ENCODE measurements at places on chromosomes 7 and 10. TPM values are rescaled to one million over a fixed set of nuclear protein-coding genes. Genes with fewer than 3 reads are reported as not detected.

Gene ADAMTS14
- 17.9 TPM for polyA plus RNA-seq

Gene SLC26A4
- polyA plus RNA-seq, result 0.73 TPM

Gene IPMK
- 3.3 TPM for polyA plus RNA-seq

DNA sequence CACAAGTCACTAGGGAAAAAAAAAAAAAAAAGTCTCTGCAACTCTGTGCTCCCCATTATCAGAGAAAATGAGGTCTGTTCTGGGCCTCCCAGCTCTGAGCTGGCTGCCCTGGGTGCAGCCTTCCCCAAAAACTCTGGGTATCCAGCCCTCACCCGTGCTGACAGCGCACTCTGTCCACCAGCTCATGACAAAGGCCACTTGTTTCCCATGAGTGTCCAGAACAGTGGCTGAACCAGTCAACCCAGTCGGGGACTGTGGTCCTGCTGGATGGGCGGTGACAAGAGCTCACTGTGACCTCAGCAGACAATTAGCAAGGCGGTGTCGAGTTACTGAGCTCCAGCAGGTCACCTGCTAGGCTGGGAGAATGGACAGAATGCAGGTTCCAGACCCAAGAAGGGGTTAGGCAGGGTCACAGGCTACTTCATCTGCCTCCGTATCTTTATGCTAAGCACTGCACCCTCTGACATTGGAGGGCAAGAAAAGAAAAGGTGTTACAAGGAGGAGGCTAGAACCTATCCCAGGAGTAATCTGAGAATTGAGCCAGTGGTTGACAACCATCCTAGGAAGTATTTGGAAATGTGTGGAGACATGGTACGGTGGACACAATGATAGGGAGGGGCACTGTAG, 37.2 kb downstream of the DLG5 start:
- DNase-seq, result no peak

DNA sequence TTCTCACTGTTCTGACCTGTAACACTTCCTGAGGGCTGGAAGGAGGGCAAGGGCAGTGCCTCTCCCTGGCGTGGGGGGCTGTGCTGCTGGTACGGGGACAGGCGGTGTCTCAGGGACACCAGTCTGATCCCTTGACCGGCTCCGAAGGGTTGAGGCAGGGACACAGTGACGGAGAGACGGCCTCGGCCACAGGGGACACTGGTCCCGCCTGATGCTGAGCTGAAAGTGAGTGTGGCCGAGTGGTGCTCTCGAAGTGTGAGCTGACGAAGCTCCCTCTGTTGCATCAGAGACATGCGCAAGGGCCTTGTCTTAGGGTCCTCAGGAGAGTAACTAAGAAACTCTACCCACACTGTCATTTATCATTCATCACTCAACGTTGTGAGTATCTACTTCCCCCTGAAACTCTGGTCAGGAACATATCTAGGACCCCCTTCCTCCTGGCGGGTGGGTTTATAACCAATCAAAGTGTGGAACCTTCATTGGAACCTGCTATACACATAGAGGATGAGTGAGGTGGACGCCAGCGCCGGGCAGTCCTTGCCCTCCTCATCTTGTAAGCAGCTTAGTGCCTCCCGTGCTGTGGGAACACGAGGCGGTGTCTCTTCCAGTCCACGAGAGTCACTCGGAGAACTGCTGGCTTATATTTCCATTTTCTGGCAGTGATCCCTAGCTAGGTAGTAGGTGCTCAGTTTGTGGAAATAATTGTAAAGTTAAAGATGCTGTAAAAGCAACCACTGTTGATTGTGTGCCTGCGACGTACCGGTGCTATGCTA, 283.1 kb downstream of the DNAJB6 start:
- DNase-seq, result no peak

DNA sequence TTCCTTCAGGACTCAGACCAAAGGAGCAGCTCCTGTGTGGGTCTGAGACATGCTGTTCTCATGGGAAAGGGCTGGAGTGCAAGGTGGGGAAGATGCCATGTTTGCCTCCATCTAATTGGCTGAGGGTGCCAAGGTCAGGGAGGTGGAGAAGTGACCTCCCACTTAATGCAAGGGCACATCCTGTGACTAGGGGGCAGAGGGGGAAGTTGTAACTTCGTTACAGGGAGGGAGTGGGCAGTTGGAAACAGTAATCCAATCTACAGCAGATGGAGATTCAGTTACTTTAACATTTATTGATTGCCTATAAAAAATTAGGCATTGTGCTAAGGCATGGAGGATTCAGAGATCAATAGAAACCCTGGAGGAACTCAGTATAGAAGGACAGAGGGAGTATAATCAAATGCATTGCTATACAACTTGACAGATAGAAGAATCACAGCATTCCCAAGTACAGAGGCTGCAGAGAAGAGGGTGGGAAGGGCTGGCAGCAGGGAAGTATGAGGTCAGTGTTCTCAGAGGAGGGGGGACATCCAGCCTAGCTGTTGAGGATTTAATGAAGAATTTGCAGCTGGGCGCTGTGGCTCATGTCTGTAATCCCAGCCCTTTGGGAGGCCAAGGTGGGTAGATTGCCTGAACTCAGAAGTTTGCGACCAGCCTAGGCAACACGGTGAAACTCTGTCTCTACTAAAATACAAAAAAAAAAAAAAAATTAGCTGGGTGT, 75.9 kb downstream of the CCNY start:
- no peak for DNase-seq

DNA sequence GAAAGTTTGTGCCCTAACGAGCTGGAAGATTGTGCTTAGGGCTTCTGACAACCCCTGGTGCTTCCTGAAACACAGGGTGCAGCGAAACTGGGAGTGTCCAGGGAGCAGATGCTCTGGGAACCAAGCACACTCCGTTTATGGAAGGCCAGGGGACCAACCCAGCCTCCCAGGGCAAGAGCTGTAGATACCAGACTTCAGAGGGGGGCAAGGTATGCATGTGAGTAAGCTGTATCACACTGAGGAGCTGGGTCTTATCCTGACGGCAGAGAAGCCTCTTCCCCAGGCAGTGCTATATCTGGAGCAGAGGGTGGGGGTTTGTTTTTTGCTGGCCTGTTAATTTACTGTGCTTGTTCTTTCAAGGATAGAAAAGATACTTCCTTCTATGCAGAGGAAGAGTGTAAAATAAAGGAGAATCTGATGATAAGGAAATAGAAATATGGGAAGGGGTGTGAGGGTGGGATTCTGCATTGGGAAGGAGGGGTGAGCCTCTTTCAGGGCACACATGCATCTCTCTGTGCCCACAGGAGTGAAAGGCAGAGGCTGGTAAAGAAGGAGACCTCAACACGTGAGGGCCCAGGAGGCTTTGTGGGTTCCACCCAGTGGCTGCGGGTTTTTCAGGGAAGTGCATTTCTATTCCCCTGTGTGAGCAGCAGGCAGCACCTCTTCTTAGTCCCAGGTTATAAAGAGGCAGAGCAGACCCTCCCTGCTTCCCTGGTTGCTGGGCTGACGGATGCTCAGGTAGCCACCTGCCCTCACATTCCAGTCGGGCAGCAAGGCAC, 314.1 kb downstream of the TCERG1L start:
- no peak for DNase-seq

DNA sequence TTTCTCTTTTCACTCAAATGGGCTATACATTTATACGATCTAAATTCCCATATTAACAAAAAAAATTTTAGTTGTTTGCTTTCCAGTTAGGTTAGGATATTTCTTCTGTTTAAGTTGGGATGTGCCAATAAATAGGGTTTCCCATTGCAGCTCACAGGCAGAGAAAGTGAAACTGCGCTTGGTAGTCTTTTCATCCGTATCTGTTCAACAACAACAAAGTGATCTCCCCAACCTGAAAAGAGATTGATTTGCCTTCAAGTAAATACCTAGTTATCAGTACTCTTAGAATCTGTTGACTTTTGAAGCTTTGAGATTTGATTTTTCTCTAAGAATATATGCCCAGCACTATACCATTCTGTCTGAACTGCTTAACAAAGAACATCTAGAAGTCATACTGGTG, 143.4 kb downstream of the DYNC1I1 start:
- DNase-seq, result no peak

- DNase-seq, result peak; percentile 40
Measured at GRCh38 chr7:4610768-4611467, 71.2 kb upstream of the FOXK1 start.

DNA sequence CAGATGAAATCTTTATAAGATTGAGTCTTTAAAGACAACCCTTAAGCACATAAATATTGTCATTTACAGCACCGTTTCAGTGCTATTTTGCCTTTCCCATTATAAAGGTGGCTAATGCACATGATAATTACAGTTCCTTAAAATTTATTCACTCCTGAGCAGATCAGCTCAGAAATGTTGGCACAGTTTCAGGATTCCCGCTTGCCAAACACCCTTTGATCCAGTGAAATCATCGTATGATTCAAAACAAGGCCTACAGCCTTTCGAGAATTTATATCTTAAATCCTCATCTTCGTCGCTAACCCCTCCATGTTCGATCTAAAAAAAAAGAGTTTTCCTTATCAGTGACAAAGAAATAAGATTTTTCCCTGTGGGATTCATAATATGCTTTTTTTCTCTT, 14.1 kb upstream of the SOSTDC1 start:
- no peak for DNase-seq

DNA sequence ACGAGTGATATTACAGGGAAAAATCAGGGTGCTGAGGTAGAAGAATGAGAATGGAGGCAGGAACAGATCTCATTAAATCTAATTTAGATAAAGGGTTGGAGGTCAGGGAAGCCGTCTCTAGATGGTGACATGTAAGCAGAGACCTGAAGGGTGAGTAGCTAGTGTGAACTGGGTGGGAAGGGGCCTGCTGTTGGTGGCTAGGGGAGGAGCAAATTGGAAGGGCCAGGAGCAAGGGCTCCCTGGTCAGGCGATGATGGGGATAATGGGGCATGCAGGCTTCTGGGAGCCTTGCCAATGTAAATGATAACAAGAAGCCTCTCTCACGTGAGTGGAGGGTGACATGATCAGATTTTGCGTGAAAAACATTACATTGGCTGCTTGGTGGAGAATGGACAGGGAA, 76.3 kb downstream of the WDFY4 start:
- DNase-seq, result no peak

DNA sequence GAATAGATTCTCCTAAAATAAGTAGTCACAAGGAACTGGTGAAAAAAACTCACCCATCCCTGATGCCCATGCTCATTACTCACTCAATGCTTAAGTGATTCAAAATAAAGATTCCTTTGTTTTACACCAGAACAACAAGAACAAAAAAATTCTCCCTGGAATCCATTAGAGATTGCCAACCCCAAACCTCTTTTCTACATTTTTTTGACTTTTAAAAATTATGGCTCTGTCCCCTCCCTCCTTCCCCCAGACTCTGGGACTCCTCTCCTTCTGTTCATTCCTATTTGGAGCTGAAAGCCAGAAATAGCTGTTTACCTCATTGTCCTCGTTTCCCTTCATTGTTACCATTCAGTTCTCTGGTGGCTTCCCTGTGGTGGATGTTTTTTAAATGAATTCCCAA, 63.2 kb upstream of the FHIP2A start:
- DNase-seq, result no peak
